ENCODE measurements at places on chromosomes 7 and 10. TPM values are rescaled to one million over a fixed set of nuclear protein-coding genes. Genes with fewer than 3 reads are reported as not detected.

DNA sequence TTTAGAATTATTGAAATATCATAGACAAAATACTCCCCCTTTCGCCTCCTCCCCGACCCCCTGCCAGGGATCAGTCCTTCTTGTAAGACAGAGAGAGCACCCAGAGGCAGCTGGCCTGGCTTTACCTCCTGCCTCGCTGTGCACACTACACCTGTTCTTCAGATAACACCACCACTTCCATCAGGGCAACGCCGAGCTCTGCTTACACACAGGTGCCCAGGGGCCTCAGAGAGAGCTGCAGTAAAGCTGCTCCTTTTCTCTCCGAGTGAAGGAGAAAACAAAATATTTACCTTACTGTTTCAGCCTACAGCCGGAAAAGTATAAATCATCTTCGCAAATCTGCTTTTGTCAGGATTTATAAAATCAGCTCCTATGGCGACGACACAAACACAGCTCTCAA, 80.7 kb downstream of the HIPK2 start:
- no peak for DNase-seq

GRCh38 chr10:29968585-29968984, 90.8 kb downstream of the JCAD start:
- DNase-seq, result no peak

DNA sequence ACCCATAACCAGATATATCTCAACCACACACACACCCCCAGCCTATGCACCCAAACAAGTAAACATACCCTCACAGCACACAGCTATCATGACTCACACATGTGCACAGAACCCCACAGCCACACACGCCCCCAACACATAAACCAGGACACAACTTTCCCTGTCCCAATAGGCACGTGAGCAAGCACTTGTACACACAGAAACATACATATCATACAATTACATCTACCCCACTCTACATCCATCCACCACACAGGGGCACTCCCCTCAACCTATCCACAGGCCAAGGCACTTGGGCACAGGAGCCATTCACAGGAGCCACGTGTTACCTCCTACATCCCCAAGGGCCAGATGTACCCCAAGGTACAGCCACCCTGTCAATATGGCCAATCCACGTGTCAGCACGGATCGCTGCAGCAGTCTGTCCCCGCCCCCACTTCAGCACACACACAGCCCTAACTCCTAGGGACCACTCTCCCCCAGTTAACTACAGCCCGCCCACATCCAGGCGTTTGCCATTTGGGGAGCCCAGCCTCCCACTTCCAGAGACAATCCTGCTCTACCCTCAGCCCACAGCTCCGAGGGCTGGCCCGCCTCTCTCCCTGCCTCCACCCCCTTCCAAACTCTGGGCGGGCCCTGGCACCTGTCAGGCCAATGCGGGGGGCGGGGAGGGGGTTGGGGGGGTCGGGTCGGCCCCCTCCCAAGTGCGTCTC, 163.5 kb downstream of the SH3PXD2A start:
- no peak for DNase-seq

GRCh38 chr10:115026746-115027140, 66.4 kb upstream of the ATRNL1 start:
- DNase-seq, result no peak

- DNase-seq, result no peak
These were observed 2.6 kb upstream of the CAV1 start for GRCh38 chr7:116522247-116522646.

Gene ETV1
- total RNA-seq, result 1.8 TPM
